ENCODE measurements at places on chromosomes 5 and 9.

DNA sequence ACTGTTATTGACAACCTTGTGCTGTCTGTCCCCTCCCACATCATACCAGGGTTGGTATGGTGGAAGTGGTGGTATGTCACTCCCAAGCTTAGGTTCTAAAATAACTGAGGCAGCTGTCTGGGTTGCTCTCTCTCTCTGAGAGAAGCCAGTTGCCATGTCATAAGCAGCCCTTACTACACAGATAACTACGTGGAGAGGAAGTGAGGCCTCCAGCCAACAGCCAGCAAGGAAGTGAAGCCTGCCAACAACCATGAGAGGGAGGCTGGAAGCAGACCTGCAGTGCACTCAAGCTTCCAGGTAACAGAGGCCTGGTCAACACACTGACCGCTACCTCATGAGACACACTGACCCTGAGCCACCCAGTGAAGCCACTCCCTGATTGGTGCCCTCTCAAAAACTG, 18.6 kb downstream of the CTNNAL1 start:
- no peak for DNase-seq

DNA sequence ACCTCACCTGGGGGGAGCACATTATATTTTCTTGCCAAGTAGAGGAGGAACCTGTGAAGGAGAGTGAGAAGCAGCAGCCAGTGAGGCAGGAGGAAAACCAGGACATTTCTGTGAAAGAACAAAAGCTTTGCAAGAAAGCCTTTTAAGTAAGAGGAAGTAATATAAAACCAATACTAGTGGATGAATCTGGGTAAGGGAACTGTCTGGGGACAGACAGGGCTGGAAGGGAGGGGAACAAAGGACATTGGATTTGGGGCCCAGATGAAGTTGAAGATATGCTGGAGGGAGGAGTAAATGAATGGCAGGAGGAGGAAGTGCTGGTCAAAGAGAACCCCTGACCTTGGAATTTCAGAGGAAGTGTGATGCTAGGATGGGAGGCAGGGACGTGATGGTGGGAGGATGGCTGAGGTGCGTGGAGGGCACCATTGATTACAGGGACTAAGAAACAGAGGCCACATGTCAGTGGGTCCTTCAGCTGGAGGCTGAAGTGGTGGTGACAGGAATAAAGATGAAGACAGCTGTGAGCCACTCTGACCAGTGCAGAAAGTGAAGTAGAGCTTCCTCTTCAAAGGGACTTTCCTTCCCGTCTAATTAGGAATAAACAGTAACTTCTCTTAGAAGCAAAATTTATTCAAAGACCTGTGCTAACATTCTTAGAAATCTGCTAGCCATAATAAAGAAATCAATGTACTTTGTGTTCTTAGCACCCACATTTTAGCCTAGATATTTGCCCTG, 43.5 kb upstream of the FABP6 start:
- no peak for DNase-seq

DNA sequence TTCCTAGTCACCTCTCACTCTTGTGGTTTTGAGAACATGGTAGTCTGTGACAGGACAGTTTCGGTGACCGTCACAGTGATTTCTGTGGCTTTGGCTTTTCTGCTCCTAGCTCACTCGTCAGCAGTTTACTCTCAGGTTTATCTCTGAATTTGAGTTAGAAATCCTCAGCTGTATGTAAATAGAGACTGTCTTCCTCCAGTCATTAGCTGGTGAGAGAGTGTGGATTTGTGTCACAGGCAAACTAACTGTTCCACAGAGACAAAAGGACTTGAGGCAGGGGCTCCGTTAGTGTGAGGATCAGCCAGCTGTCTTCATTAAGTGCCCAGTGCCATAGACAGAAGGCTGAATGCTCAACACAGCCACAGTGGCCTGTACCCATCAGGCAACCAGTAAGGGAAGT, 131.4 kb downstream of the CD180 start:
- no peak for DNase-seq

DNA sequence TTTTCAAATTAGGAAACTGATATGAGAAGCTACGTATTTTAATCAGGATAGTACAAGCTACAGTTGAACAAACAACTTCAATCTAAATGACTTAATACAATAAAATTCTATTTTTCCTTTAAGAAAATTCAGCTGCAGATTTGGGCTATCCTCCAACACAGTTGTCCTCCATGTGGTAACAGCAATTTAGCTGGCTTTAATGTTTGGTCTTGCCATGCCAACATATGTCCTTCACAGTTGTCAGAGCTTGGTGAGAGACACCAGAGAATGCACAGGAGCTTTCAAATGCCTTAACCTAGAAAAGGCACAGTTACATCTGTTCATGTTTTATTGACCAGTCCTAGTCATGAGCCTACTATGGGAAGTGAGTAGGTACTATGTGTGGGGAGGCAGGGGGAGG, 10.8 kb downstream of the FAM174A start:
- DNase-seq, result no peak

GRCh38 chr9:74771672-74772071, 116.0 kb downstream of the TRPM6 start:
- no peak for DNase-seq

Measured in stimulated activated CD4-positive, alpha-beta T cell treated with anti-CD3 and anti-CD28 coated beads, Interleukin-1b, Interleukin-23, amount 100 ng/mL, for 1 hour (primary cell).